ENCODE measurements at places on chromosomes 11 and 22.

DNA sequence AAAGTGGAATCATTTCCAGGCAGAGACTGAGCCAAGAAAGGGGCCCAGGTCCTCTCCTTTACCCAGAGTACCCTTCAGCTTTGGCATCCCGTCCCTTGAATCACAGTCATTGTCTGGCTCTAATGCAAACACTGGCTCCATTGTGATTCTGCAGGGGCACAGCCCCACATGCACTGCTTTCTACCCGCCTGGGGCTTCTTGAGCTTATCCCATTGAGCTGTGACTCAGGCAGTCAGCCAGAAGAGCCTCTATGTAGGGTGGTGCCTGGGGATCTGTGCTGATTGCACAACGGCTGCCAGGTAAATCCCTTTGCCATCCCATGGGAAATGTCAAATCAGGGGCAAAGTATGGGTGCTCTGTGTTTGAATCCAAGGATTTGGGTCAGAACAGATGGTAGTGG lies 88.9 kb downstream of the RASSF10 start:
- DNase-seq, result no peak

DNA sequence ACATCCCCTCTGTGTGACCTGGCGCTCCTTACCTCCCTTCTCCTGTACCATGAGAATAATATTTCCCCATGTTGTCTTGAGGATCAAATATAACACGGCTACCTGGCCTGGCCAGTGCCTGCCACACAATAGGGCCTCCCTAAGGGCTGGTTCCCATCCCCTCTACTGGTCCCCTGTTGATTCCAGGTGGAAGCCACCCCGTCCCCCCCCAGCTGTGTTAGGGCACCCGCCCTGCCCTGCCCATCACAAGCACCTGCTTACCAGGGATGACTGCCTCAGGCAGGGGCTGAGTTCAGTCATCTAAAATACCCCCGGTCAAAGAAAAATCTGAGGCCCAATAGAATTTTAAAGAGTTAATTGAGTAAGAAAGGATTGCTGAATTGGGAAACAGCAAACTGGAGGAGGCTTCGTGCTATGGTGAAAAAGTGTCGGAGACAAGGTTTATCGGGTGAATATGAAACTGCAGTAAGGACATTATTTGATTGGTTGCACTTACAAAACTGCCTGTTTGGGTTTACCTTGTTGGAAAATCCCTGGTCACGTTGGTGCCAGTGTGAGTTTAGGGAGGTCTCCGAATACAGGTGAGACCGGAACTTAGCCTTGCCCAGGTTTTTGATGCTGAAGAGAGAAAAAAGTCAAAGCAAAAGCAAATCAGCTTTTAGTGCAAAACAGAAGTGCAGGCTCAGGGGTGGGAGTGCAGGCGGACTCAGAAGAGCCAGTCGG lies 5.2 kb downstream of the APOL1 start:
- DNase-seq, result no peak

GRCh38 chr11:17478070-17478469 lies 1.4 kb upstream of the ABCC8 start:
- no peak for DNase-seq

GRCh38 chr11:72655014-72655413 lies 19.2 kb downstream of the PDE2A start:
- no peak for DNase-seq

GRCh38 chr11:134584001-134584561 lies 172.0 kb upstream of the B3GAT1 start:
- no peak for DNase-seq

GRCh38 chr11:134014511-134014910 lies 54.4 kb upstream of the JAM3 start:
- no peak for DNase-seq

DNA sequence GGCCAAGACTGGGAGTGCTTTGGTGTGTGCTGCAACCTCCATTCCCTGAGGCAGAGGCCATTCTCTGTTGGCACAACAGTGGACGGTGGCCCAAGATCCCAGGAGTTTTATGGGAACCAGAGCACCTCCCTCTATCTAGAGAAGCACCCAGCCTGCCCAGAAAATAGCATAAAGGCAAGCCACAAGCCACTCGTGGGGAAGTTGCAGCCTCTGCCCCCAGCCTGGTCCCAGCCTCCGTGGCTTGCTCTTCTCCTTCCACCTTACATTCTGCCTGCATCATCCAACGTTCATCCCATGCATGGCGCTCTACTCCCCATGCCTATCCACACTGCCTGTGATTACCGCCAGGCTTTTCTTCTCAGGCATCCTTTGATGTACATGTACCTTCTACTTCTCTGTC lies 15.8 kb downstream of the IL17RA start:
- no peak for DNase-seq

DNA sequence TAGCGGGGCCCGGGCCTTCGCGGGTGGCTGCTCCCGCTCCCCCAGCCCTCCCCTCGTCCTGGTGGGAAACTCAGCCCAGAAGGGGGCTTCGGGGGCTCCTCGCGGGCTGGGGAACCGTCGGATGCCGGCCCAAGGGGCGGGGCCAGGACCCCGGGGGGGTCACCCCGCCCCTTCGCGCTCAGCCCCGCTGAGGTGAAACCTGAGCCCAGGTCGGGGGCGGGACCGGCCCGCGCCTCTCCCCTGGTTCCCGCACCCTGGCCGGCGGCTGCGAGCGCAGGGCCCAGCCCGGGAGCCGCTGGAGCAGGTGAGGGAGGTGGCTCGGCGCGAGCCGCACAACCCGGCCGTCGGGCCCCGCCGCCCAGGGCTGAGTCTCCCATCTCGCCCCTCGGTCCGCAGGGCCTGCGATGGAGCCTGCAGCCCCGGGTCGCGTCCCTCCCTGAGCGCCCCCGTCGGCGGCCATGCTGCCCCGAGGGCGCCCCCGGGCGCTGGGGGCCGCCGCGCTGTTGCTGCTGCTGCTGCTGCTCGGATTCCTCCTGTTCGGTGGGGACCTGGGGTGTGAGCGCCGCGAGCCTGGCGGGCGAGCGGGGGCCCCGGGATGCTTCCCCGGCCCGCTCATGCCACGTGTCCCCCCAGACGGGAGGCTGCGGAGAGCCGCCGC lies at the start of gene LARGE2:
Gene LARGE2 (plus strand): TSS at position 232 of the 658 bp plus-strand sequence. CDS start 227 bp downstream, at position 459.
- no peak for DNase-seq

- peak; percentile 71 for DNase-seq
Observed at GRCh38 chr11:64652586-64653387, 61.8 kb downstream of the SLC22A12 start.

DNA sequence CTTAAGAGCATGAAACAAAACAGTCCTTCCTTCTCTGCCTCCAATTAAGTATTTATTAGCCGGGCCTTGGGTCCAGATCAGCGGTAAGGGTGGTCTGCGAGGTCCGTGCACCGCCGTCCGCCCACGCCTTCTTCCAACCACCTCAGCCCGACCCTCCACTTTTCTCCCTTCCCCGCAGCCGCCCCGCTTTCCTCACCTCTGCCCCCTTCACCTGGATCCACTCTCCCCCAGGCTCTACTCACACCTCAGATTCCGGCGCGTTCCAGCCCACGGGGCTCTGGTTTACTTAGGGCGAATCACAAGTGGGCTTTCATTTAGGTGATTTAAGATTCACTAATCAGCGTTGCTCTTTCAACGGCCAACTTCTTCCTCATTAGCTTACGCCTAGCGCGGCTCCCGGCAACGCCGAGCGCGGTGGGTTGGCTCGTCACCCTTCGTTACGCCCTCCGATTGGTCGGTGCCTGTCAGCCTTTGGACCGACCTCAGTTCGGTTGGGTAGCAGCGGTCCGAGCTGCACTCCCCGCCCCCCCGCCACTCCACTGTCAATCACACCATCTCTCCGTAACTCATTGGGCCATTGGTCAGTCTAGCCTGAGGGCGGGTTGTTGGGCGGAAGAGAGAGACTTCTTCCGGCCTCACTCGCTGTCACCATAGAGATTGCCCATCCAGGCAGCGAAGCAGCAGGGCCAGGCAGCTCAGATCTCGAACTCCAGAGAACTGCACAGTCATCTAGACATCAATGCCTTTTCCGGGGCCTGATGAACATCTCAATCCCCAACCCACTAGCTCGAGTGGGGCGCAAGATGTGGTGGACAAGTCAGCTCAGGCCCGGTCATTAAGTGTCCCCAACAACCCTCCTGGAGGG lies at the start of gene TMEM218:
Gene TMEM218 (minus strand): TSS at position 284 of the 865 bp plus-strand sequence. CDS start 9,385 bp downstream, outside the sequence.
- DNase-seq, result peak; percentile 99

GRCh38 chr11:15579287-15580001 lies 464.7 kb downstream of the INSC start:
- no peak for DNase-seq

- DNase-seq, result peak; percentile 48
Observed at GRCh38 chr11:47768101-47768612, 1.0 kb upstream of the FNBP4 start.

- DNase-seq, result no peak
Observed at GRCh38 chr11:954392-955153, 28.9 kb downstream of the AP2A2 start.

DNA sequence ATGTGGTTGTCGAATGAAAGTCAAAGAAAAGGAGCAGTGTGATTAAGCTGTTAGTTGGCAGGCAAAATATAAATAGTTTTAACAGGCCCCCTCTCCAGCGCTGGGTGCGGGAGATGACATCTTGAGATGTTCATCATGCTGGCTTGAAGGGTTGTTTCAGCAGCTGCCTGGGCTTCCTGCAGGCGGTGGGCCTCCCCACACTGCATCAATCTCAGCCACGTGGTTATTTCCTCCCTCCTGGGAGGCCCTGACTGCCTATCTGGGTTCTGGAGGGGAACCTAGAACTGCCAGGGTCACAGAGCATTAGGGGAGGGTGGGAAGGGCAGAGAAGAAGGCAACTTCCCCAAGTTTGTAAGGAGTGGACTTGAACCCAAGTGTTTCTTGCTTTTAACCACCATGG lies 173.3 kb upstream of the SYT13 start:
- DNase-seq, result no peak

GRCh38 chr11:15180212-15180792 lies 65.6 kb downstream of the INSC start:
- peak; percentile 13 for DNase-seq

DNA sequence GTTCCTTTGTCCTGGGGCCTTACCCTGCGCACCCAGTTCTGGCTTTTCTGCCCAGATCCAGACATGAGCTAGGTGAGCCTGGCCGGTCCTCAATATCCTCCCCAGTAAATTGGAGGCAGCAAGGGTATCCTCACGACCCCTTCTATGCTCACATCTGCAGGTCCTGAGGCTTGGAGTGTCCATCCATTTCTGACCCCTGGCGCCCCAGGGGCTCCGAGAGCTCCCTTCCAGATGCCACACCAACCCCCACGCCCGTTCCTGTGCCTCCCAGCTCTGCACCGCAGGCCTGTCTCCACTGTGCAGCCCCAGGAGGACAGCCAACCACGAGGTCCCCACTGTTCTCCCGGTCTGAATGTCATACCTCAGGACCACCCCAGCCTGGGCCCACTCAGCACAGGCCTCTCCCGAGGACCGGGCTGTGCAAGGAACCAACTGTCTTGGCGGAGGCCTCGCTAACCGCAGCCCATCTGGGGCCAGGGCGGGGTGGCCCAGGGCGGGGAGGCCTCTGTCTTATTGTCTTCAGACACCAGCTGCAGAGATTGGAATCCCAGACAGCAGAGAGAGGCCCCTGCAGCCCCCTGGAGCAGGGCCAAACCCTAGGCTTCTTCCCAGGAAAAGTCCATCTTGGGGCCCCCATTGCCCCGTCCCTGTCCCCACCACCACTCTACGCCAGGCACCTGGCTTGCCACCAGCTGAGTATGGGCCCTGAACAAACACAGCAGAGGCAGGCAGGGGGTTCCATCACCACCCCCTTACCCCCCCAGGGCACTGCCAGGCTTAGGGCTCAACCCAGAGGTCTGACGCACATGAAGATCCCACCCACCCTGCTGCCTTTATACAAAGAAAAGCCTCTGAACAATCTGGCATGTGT lies 39.3 kb downstream of the ALX4 start:
- no peak for DNase-seq

GRCh38 chr11:133219543-133219942 lies 312.8 kb downstream of the OPCML start:
- DNase-seq, result no peak

GRCh38 chr22:22909605-22910271 lies 22.1 kb downstream of the IGLL5 start:
- no peak for DNase-seq

- DNase-seq, result no peak
Observed at GRCh38 chr11:100635194-100635593, 51.9 kb upstream of the ARHGAP42 start.

- no peak for DNase-seq
Observed at GRCh38 chr11:79485694-79486093, 44.9 kb upstream of the TENM4 start.

DNA sequence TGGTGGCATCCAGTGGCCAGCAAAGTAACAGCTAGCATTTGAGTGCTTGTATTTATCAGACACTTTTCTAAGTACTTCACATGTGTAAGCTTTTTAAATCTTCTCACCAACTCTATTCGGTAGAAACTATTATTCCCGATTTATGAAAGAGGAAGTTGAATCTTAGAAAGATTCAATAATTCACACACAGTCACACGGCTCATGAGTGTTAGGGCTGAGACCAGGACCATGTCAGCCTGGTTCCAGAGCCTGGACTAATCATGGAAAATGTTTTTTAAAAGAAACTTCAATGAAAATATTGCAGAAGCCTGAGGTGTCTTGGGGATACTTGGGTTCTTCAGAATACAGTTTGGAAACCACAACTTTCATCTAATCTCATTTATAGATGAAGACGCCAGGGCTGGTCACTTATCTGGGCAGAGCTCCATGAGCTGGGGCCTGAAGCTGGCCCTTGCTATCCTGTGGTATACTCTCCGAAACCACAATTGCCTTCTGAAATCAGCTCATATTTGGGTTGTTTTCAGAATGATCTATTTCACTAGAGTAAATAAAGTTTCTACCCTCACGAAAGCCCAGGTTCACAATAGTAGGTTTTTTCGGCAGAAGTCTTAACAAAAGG lies 4.3 kb upstream of the CRTAM start:
- no peak for DNase-seq

GRCh38 chr11:32435511-32435941 lies at the start of gene WT1:
TSS of gene WT1 (minus strand) at chr11:32435539.
- no peak for DNase-seq

DNA sequence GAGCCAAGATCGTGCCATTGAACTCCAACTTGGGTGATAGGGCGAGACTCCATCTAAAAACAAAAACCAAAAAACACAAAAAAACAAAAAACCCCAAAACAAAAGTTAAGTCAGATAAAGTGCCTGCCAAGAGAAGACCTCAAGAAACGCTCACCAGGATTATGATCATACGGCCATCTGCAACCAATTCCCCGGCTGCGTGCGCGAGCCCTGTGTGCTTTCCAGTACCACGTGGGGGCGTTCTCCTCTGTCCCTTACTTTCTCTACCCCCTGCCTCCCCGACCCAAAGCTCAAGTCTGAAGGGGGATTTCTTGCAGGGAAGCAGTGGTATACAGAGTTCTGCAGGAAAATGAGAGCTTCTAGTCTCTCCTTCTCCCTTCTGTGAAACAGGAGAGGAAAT lies 10.5 kb upstream of the RPS19BP1 start:
- peak; percentile 31 for DNase-seq

DNA sequence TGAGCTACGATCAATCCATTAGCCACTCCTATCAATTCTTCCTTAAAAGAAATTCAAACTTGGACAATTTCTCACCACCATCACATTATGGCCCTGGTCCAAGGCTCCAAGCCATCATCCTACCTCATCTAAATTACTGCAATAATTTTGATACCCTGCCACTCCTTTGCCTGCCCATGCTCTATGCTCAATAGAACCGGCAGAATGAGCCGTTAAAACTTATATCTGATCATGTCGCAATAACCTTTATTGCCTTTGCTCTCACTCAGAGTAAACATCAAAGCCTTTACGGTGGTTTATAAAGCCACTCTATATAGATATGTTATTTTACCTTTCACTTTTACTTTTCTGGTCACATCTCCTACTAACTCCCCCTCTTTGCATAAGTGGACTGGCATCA lies 2392.1 kb upstream of the RAG2 start:
- DNase-seq, result no peak

- DNase-seq, result no peak
Observed at GRCh38 chr11:61512435-61512834, 3.9 kb downstream of the LRRC10B start.

Data from activated CD4-positive, alpha-beta T cell treated with anti-CD3 and anti-CD28 coated beads, Interleukin-10, Interleukin-2, amounts not matched to agents 100 ng/mL and 50 ng/mL, durations not matched to agents 16 hours and 8 hours (primary cell).